ENCODE measurements at places on chromosomes 3 and 15.

GRCh38 chr15:51053571-51053970 is 41.1 kb downstream of the TNFAIP8L3 start:
- DNase-seq: no peak

- DNase-seq: no peak
Observed at GRCh38 chr15:44694416-44694815, 16.7 kb downstream of the PATL2 start.

DNA sequence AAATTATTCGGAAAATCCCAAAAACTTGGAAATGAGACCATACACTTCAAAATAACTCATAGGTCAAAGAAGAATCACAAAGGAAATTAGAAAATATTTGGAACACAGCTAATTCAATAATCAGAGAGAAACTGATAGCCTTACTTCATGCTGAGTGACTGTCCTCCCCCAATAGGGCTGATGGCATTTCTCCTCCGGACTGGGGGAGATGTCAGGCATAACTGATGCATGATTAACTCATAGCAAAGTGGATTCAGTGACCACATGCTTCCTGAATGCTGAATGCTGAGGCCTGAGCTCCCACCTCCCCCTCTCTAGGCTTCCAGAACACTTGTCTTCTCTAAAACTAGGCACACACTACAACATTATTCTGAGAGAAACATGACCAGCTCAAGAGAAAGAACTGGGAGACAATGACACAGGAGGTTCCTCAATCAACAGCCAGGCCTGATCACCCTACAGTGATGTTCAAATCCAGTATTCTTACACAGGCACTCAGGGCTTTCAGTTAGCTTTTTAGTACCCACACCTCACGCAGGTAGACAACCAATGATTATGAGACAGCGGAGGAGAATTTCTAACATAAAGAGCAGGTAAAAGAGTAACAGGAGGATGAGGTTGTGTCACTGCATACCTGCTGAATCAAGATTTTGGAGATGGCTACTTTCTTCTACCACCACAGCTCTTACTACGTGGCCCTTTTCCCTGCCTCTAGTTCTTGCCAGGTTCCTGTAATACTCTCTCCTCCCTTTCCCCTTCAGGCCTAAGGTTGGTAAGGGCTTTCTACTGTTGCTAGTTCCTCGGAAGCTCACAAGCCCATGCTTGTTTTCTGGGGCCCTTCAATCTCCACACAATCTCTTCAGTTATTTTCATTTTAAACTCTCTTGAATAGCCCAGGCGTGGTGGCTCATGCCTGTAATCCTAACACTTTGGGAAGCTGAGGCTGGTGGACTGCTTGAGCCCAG is 96.1 kb downstream of the FMN1 start:
- DNase-seq: no peak

DNA sequence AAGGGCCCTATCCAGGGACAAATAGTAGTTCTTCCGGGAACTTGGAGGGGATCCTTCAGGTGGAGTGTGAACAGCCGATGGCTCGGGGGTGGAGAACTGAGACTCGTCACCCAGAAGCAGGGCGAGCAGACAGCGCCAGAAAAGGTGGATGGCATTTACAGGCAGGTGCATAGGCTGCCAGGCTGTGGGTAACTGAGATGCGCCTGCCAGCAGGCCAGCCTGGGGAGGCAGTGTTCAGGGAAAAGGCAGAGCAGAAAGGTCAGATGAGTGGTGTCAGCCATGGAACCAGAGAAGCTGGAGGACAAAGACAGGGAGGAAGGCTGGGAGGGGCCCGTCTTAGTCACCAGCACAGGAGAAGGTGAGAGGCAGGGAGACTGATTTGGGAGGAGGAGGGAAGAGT is 53.0 kb upstream of the SEC22A start:
- no peak for DNase-seq

GRCh38 chr3:168707900-168708299 is 612.2 kb upstream of the GOLIM4 start:
- DNase-seq: no peak

- no peak for DNase-seq
Observed at GRCh38 chr15:42695527-42696071, 41.3 kb downstream of the CDAN1 start.

DNA sequence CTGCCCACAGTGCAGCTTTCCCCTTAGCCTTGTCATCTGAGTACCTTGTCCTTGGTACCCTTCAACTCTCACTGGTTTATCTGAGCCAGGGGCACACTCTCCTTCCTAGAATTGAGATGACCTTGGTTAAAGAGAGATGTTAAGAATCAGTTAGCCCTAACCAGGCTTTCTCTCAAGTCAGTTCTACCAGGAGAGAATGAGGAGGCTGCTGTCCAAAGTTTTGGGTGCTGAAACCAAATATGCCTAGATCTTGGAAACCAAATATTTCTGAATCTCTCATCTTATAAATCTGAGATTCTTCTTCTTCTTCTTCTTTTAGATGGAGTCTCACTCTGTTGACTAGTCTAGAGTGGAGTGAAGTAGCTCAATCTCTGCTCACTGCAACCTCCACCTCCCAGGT is 12.0 kb upstream of the CTXND1 start:
- DNase-seq: no peak

DNA sequence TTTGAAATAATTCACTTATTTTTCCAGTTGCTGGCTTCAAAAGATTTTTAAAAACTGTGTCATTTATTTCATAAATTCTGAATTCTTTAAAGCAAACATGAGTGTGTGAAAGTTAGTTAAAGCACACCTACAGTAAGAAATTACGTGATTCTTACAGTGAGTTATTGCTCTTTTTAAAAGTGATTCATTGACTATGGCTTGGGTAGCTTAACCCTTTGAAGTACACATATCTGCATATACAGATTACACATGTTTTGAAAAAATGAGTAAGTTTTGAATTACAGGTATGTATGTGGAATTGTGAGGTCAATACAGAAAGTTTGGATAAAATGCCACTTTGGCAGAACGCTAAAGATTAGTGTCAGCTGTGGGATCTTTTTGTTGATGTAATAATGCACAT is 64.5 kb upstream of the MBNL1 start:
- no peak for DNase-seq

- DNase-seq: no peak
Observed at GRCh38 chr3:180467177-180467576, 134.8 kb upstream of the TTC14 start.

GRCh38 chr3:149247008-149247710 is 25.5 kb upstream of the CP start:
- no peak for DNase-seq

DNA sequence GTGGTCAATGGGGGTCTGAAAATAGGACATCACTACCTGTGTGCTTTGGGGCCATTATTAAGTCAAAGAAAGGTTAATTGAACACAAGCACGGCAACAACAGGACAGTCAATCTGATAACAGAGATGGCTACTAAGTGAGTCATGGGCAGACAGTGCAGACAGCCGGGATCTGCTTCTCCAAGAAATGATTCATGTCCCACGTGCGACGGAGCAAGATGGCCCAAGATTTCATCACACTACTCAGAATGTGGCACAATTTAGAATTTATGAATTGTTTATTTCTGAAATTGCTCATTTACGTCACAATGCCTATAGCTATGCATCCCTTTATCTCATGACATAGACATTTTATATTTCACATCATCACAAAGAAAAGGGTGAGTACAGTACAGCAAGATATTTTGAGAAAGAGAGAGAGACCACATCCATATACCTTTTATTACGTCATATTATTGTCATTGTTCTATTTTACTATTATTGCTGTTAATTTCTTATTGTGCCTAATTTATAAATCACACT is 770.6 kb upstream of the NR2F2 start:
- DNase-seq: no peak

DNA sequence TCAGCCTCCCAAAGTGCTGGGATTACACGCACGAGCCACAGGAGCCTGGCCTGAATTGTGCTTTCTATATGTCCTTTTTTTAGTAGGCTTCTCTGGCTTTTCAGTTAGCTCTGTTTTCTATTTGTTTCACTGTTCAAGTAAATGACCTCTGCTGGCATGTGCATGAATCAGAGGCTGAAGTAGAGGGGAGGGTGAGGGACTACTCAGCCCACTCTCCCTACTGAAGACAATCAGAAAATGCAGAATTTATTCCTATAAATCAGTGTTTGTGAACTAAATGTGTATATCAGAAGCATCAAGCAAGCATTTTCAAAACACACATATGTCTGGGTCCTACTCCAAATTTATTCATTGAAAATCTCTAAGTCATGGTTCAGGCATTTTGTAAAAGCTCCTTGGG is 45.0 kb downstream of the ZMAT3 start:
- DNase-seq: no peak

GRCh38 chr15:68360721-68361120 is 71.2 kb downstream of the ITGA11 start:
- no peak for DNase-seq

- no peak for DNase-seq
Observed at GRCh38 chr3:41210966-41211365, 11.7 kb downstream of the CTNNB1 start.

DNA sequence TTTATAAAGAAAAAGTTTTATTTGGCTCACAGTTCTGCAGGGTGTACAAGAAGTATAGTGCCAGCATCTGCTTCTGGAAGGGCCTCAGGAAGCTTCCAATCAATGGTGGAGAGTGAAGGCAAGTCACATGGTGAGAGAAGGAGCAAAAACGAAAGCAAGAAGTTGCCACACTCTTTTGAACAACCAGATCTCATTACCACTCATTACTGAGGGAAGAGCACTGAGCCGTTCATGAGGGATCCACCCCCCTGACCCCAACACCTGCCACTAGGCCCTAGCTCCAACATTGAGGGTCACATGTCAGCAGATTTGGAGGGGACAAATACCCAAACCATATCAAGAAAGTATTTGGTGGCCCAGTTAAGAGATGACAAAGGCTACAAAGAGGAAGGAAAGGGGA is 239.3 kb upstream of the UBE2E1 start:
- no peak for DNase-seq

GRCh38 chr3:50264383-50264963 is 4.5 kb upstream of the SEMA3B start:
- DNase-seq: no peak

GRCh38 chr3:99777708-99778107 is 40.0 kb upstream of the CMSS1 start:
- no peak for DNase-seq

- DNase-seq: no peak
Observed at GRCh38 chr3:78757731-78758130, 1010.1 kb downstream of the ROBO1 start.

- no peak for DNase-seq
Observed at GRCh38 chr3:179528772-179529171, 34.0 kb upstream of the ACTL6A start.

DNA sequence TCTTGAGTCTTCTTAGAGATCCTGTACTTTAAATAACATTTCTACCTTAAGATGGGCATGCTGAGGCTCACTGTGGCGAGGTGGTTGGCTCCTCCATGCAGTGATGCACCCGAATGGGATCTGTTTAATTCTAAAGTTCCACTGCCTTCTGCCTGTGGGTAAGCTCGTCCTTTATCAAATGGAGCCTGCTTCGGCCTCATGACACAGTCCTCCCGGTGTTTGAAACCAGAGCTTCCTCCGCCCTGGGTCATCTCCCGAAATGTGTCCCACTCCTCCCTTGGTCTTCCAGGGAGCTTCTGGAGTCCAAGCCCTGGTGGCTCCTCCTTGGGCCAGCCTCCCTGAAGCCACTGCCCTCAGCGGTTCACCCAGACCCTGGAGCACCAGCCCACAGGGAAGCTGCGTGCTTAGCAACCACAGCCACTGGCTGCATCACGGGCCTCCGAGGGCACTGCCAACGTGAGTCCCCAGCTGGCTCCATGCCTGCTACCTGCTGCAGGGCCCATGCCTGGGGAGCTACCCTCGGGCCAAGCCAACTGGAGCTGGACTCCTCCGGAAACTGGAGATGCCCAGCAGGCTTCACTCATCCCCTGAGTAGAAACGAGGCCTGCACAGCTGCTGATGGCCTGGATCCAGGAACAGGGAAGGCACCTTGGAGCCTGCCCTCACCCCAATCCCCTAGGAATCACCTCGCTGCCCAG is 3.3 kb downstream of the RHCG start:
- no peak for DNase-seq

- DNase-seq: no peak
Observed at GRCh38 chr3:32487781-32488473, 14.7 kb downstream of the CMTM6 start.

DNA sequence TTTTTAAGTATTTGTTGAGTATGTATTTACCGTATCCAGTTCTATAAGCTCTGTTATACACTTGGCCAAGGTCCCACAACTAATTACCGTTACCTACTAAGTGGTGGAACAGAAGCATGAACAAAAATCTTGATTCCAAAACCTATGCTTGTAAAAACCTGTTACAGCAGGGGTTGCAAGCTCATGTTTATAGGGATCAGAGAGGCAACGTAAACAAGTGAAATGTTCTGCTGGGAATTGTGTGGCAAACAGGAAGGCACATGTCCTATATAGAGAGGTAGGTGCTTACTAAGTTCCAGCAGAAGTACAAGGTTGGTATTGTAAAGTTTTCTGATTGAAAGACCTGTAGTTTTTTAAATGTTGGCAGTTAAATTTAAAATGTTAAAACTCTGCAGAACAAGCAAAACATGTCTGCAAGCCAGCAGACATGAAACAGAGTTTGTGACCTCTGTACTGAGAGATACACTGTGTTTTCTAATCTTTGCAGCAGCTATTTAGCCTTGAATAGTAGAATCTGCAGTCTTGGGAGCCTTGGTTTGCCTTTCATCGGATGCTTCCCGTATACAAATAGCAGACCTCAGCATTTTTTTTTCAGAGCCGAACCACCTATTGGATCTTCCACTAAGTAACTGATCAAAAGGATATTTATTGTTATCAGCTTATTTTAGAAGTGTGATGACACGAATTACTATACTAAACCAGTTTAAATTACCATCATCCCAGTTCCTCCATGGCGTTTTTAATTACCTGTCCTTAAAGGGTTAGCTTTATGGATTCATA is 11.4 kb downstream of the IREB2 start:
- DNase-seq: no peak

DNA sequence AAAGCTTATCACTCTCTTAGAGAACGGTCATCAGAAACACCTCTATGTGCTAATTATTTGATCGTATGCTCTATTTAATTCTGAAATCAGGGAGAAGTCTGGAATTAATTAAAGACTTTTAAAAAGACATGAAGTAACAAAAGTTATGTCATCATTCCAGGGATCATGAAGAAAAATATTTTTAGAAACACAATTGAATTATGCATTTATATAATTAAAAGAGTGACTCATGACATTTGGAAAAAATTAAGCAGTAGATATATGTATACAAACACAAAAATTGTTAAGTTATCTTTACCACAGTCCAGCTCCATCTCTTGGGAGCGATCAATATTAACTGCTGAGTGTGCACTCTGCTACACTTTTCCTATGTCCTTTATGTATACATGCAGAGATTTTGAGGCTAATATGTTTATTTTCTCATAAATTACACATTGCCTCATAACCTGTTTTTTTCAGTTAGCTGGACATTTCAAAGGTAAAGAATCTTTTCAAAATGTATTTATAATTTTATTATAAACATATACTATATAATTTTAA is 717.7 kb downstream of the GBE1 start:
- DNase-seq: no peak
